Activated CD8-positive, alpha-beta T cell treated with anti-CD3 and anti-CD28 coated beads for 36 hours (primary cell): ENCODE measurements at places on chromosomes 2 and 18.

- no peak for DNase-seq
These were observed 79.1 kb upstream of the BCL2L11 start for GRCh38 chr2:111041398-111042202.

DNA sequence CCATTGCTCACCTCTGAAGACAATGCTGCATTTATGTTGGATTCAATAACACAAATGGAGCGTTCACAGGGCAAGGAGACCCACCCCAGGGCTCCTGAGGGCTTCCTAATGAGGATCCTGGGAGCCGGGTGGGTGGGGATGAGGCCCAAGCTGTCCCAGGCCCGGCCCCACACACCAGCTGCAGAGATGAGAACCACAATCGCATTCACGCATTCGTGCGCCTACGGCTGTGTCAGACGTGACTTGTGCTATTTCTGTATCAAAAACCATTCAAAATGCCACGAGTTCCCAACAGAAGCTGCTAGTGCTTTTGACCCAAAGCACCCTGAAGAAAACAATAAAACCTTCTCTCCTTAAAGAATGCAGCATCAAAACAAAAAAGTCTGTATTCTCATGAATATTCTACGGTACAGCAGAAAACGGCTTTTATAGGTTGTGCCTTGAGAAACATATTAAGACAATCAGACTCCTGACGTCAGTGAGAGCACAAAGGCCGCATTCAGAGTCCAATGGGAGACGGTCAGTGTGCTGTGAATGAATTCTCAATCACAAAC lies 205.4 kb downstream of the HDAC4 start:
- DNase-seq: no peak

DNA sequence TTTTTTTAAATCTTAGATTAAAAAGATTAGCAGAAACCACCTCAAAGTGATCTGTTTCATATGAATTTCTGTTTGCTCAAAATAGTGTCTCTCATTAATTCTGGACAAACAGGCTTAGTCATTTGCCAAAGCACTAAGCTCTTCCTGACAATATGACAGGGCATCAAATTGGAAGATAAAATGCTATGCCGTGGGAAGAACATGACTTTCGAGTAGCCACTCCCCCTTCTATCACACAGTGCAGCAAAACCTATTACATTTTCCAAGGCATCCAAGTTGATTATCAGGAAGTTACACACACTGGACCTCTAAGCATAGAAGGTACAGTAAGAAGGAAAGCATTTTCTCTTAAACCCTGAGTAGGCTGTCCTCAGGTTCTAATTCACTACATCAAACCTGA lies 89.5 kb downstream of the STK39 start:
- no peak for DNase-seq

GRCh38 chr2:440403-440740 lies 152.5 kb upstream of the ALKAL2 start:
- no peak for DNase-seq

DNA sequence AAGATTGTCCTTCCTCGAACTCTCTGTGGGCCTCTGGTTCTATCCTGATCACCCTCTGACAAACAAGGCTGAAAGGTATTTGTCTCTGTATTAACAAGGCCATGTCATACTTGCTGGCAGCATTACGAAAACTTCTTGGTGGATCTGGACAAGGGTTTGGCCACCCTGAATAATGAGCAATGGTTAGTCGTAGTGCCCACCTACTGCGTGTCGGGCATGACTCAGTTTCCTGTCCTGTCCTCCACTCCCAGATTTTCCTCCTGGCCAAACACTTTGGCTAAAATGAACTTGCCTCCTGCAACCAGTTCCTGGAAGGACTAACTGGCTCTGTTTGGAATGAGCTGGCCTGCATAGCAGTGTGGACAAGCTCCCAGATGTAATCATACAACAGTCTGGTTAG lies 198.5 kb upstream of the SMIM21 start:
- DNase-seq: no peak
